ENCODE measurements at places on chromosomes 6 and 20.

DNA sequence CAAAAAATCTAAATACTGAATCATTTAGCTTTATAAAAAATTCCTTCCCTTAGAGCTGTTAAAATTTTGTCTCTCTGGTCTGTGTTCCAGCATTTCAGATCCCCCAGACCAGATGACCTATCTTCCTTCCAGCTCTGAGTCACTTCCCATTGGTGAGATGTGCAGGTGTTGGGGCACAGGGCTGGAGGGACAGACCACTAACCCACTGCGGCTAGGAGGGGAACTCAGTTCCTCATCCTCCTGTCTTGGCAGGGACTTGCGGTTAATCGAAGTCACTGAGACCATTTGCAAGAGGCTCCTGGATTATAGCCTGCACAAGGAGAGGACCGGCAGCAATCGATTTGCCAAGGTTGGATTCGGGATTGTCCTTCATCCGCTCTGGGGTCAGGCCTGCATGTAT lies 6.0 kb downstream of the CNPY3 start:
- no peak for DNase-seq

- DNase-seq, result peak; percentile 71
Measured at GRCh38 chr20:25136643-25137559, 55.0 kb upstream of the VSX1 start.

DNA sequence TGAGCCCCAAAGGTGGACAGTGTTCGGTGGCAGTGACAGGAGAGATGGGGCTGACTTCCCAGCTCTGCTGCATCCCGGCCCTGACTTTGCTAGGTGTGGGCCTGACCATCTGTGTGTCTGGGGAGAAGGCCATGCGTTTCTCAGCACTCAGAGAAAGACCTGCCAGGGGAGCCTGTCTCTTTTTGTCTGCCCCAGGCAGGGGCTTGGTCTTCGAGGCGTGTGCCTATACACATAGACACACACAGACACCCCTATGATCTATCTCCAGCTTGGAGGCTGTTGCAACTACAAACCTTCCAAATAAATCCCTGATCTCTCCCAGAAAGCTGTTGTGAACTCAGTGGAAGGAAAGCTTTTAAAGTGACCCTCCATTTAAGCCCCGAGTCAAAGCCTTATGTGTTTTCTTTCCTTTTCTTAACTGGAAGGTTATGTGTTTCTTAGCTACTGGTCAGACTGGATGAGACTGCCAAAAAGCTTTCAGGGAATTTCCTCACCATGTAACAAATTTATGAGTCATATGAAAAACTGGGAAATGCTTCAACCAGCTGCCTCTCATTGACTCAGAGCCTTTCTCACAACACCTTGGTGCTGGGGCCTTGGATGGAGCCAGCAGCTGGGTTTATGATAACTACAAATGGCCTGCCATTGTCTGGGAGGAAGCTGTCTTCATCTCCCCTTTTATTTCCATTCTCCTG lies 102.6 kb downstream of the CDC5L start:
- DNase-seq, result peak; percentile 93

DNA sequence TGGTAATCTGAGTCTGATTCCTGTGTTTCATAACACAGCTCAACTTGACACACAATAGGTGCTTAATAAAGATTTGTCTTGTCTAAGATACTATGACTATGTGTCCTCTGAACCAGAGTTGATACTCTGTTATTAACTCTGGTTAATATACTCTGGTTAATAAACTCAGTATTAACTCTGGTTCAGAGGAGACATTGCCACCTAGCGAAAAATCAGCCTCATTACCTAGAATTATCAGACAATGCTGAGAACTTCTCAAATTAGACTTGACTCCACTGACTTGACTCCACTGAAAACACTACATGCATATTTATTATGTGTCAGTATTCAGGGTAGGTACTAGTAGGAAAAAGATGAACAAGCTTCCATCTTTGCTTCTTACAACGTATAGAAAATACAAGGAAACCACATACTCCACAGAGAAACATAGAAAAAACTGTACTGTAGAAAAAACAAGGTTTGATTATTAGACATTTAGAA lies 73.9 kb downstream of the AHI1 start:
- peak; percentile 76 for DNase-seq

DNA sequence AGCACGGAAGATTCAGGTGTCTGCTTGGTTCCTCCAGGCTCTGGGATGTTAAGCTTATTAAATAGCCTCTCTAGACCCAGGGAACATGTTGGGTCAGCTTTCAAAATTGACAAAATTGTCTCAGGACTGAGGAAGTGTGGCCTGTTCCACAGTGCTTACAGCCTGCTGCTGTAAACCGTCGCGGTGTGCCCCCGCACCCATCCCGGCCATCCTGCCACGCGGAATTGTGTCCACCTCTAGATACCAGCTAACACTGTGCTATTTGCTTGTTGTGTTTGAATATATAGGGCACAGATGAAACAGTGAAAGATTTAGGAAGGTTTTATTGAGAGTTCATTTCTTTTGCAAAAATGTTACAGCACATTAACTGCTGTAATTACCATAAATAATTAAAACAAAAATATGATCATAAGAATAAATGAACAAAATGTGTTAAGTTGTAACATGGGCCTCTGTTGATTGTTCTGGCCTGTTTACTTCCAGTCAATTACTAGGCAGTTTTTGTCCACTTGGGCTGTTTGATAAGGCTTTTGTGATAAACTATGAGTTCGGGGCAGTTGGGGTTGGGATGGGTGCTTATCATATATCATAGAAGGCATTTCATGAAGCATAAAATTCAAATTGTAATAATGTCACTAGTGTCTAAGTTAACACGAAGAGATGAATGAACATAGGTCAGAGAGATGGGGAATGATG lies 77.4 kb downstream of the ARID1B start:
- no peak for DNase-seq

DNA sequence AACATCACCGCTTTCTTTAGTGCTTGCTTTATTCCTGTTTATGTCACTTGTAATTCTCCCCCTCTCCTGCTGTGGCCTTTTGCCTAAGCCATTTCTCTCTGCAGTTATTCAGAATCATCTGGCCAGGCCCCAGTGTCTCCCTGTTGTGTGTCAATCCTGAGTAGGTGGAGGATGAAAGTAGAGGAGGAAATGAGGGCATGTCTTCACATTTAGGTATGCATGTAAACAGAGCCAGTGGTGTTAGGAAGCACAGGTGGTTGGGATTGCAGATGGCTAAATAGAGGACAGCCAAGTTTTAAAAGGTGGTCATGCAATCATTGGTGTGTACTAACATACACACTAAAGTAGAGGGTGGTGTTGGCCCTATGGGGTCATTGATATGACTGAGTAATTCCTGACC lies 5.2 kb downstream of the PRSS35 start:
- no peak for DNase-seq

DNA sequence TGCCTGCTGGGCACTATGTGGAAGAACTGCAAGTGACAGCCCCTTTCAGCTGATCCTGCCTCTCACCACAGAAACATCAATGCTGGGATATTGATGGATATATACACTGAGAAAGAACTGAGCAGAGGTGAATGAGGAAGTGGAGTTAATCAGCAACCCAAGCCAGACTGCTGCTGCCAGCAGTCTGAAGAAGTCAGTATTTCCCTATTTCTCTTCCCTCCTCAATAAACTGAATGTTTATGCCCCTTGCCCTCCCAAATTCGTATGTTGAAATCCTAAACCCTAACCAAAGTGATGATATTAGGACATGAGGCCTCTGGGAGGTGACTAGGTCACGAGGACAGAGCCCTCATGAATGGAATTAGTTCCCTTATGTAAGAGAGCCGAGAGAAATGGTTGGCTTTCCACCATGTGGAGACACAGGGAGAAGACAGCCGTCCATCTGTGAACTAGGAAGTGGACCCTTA lies 76.3 kb downstream of the CDK19 start:
- no peak for DNase-seq

GRCh38 chr6:76035713-76036112 lies 36.7 kb downstream of the IMPG1 start:
- DNase-seq, result no peak

- DNase-seq, result peak; percentile 22
Measured at GRCh38 chr6:135534773-135535380, 37.3 kb upstream of the AHI1 start.

DNA sequence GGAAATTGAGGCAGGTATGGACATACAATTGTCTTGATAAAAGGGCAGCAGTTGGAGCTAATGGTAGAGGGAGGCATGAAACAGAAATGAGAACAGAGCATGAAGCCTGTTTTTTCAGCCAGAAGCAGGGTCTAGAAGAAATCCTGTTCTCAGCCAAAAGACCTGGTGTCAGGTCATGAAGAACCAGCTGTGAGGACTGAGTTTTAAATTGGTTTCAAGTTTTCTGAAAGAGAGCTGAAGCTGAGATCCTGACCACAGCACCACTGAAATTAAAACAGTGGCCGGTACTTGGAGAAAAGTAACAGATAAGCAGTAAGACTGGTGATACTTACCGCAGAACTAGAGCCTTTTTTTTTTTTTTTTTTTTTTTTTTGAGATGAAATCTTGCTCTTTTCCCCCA lies 283.8 kb upstream of the BMP2 start:
- DNase-seq, result no peak

DNA sequence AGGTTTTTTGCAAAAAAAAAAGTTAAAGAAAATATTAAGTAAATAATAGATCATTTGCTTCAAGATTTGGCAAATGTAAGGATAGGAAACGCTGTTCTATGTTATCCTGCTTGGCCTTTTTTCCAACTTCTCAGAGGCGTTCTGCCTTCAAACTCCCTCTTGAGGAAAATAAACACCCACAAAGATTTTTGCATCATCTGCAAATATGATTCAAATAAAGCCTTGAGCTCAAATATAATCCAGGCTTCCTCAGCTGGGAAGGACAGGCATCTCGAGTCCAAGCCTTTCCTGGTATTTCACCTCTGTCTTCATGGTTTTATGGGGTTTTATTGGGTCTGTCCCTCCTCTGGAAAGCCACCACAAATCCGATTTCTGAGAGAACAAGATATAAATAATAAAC lies 67.7 kb upstream of the PTPN1 start:
- DNase-seq, result no peak

DNA sequence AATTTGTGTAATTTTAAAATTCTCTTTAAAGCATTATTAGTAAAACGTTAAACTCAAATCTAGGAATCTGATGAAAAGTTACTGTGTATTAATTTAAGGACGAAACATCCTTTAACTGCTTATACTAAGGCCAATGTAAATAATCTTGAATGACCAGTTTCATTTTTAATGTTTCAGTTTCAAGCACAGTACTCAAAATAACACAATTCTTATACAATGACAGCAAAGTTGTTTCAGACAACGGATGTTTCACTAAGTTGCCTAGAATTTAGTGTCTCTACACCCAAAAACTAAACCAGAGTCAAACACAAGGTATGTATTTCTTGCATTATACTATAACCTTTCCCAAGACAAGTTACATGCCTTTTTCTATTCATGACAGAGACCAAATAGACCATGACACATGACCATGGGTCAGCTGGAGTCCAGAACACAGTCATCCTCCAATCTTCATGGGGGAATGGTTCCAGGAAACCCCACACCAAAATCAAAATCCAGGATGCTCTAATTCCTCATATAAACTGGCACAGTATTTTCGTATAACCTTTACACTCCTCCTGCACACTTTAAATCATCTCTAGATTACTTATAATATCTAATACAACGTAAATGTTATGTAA lies 7.7 kb downstream of the PHIP start:
- DNase-seq, result no peak

GRCh38 chr20:12023194-12023795 lies 105.6 kb downstream of the BTBD3 start:
- DNase-seq, result no peak

DNA sequence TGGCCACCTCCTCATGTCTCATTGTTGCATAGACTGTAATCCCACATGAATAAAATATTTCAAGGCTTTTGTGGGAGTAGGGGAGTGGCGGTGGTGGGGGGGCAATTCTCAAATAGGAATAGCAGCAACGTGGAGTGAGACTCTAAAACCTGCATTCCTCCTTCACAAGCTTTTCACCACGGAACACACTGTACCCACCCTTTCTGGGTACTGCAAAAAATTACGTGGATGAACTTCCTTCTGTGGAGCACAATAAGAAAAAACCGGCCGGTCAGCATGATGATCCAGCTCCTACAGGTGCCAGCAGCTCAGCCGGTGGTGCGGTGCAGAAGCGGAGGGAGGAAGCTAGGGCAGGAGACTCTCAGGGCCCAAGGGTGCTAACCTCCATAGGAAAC lies 930 bp upstream of the RRAGD start:
- no peak for DNase-seq

DNA sequence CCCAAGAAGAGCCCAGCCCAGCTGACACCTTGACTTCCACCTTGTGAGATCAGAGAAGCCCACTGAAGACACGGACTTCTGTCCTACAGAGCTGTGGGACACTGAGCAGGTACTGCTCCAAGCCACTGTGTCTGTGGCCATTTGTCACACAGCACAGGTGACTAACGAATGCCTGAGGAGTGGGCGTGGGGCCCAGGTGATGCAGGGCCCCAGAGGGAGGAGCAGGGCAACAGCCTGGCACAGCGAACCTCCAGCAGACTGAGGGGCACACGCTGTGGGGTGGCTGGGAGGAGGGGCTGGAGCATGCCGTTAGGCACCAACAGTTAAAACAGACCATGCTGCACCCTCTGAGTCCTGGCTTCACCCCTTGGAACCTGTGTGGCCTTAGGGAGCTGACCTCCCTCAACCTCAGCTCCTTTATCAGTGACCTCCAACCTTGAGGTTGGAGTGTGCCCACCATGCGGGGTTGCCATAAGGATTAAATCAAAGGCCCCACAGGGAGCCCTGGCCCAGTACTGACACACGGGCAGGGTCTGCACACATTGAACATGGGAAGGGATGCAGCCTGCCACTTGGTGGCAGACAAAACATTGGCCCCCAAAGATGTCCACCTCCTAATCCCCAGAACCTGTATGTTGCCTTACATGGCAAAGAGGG lies 119.9 kb upstream of the CST7 start:
- no peak for DNase-seq

GRCh38 chr20:48102931-48103660 lies 317.8 kb upstream of the SULF2 start:
- no peak for DNase-seq

DNA sequence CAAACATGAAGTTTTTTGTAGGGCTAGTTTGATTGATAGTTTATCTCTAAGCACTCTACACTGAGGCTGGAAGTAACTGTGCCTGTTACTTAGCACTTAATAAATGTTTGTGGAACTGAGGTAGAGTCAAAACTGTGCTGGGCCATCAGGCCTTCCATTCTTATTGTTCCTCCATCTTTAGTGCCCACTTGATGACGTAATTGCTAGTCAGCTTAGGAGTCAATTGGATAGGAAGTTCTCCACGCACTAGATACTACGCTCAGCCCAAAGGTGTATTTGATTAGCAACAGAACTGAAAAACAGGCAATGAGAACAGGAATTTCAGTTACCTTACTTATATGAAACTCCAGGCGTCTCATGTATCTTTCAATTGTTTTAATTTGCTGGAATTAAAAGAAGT lies 67.0 kb downstream of the RIPOR2 start:
- no peak for DNase-seq

GRCh38 chr20:18624948-18625347 lies 37.1 kb downstream of the DTD1 start:
- no peak for DNase-seq

- DNase-seq, result no peak
Measured at GRCh38 chr20:24629668-24630067, 160.2 kb downstream of the SYNDIG1 start.
